ENCODE measurements at places on chromosomes 4 and X.

DNA sequence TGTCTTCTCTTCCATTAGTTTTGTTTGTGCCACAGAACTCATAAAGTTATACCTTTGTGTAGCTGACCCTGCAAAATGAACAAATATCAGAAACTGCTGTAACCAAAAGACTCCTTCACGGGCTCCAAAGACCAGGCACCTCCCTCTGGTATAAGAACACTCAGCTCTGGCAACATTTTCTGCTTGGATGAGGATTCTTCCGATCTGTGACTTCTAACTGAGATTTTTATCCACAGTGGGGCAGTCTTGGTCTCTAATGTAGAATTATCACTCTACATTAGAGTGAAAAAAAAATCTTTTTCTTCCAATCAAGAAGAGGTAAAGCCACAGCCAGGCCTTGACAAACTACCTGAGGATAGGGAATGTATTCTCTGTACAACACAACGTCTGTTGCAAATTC is 38.5 kb upstream of the PRSS48 start:
- DNase-seq, result no peak
- no peak overlapping the region for H3K4me3 ChIP-seq
- H3K27ac ChIP-seq, result no peak overlapping the region
- no peaks in the 10 kb centered on the region for H3K4me1 ChIP-seq
- peaks cover 48% of the 10 kb centered on the region for H3K27me3 ChIP-seq

- H3K4me3 ChIP-seq, result no peak overlapping the region
- H3K27me3 ChIP-seq, result no peaks in the 10 kb centered on the region
- H3K4me1 ChIP-seq, result no peaks in the 10 kb centered on the region
- H3K27ac ChIP-seq, result no peak overlapping the region
Observed at GRCh38 chr4:183164963-183165362, 65.9 kb downstream of the WWC2 start.

- no peak for DNase-seq
Observed at GRCh38 chr4:119797238-119797894, 168.8 kb upstream of the PDE5A start.

DNA sequence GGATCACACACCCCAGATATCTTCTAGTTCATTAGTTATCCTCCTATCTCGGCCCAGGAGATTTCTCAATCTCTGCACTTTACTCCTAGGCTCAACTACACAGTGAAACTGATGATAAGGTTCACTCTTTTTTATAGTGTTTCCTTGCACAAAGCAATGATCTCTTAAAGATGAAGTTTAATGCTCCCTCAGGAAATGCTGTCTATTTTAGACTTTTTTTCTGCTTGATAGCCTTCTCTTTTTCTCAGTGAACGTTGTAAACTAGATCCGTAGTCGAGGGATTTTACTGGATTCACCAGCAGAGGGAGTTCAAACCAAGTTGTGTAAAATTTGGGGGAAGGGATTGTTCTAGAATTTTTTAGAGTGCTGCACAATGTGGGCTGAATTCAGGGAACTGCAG is 269.6 kb downstream of the GBA3 start:
- no peak for DNase-seq
- no peak overlapping the region for H3K27ac ChIP-seq
- H3K4me3 ChIP-seq, result no peak overlapping the region
- H3K27me3 ChIP-seq, result no peaks in the 10 kb centered on the region
- H3K36me3 ChIP-seq, result no peaks in the 10 kb centered on the region

- no peak for DNase-seq
- H3K36me3 ChIP-seq, result no peaks in the 10 kb centered on the region
- H3K27me3 ChIP-seq, result no peaks in the 10 kb centered on the region
- no peak overlapping the region for H3K4me3 ChIP-seq
Observed at GRCh38 chrX:105314458-105314857, 94.0 kb upstream of the TEX13A start.

DNA sequence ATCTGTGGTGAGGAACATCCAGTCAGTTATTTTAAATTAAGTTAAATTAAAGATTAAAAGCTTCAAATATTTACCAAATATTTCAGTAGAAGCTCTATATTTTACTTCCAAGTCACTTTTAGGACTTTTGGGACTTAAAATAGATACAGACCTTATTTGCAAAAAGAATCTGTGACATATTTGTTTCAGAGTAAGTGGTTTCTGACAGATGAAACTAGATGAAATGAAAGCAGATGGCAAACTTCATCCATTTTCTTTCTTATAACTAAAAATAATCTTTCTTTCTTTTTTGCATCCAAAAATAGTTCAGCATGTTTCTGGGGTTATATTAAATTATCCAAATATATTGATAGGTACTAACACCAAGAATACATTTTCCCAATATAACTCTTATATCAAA is 6.6 kb upstream of the UTP3 start:
- no peak for DNase-seq
- no peak overlapping the region for H3K4me3 ChIP-seq
- H3K27ac ChIP-seq, result no peak overlapping the region
- no peaks in the 10 kb centered on the region for H3K36me3 ChIP-seq
- H3K27me3 ChIP-seq, result no peaks in the 10 kb centered on the region
- H3K4me1 ChIP-seq, result no peaks in the 10 kb centered on the region

DNA sequence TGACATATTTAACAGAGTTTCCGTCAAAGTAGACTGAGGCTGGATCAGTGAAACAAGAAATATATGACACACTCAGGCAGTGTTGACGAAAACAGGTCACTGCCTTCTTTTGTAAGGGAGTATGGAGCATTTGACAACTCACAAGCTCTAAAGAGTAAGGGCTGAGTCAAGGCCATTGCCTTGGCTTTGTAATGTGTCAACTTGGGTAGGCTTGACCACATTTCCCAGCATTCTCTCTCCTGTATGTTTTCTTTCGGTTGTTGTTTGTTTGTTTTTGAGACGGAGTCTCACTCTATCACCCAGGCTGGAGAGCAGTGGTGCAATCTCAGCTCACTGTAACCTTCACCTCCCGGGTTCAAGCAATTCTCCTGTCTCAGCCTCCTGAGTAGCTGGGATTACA is 125.0 kb upstream of the MBNL3 start:
- no peak overlapping the region for H3K27ac ChIP-seq
- no peaks in the 10 kb centered on the region for H3K36me3 ChIP-seq
- H3K4me1 ChIP-seq, result no peaks in the 10 kb centered on the region
- H3K4me3 ChIP-seq, result no peak overlapping the region
